ENCODE measurements at places on chromosomes 1 and 21. TPM values are rescaled to one million over a fixed set of nuclear protein-coding genes. Genes with fewer than 3 reads are reported as not detected.
A peak's percentile ranks its signal among the peaks of the same experiment; 100 is the strongest.

DNA sequence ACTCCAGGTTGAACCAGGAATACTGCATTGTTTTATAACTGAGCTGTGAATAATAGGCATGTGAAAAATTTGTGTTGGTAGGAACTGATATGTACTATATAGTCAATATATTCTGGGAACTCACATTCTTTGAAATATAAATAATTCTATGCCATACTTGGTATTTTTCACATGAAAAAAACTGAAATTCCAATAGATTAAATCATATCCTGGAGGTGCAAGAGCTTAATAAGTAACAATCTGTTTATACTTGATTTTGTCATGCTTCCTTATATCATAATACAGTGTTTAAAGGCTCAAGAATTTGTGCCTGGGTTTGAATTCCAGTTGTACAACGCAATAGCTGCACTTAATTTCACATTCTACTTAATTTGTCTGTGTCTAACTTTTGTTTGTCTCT lies 387.0 kb downstream of the USP25 start:
- no peak for DNase-seq

- DNase-seq = no peak
Observed at GRCh38 chr1:182357171-182357570, 34.4 kb downstream of the GLUL start.

DNA sequence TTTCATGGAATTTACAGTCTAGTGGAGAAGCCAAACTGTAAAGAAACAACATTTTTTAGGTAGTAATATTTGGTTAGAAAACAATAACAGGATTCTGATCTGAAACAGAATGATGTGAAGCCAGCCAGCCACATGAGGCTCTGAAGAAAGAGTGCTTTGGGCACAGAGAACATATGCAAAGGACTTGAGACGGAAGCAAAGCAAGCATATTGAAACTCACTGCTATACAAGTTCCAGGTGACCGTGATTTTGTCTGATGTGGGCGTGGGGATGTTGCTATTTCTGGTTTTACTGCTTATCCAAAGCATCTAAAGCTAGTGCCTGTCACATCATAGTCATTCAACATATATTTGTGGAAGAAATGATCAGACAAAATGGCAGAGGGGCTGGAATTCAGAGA lies 14.7 kb downstream of the CRP start:
- DNase-seq = no peak

DNA sequence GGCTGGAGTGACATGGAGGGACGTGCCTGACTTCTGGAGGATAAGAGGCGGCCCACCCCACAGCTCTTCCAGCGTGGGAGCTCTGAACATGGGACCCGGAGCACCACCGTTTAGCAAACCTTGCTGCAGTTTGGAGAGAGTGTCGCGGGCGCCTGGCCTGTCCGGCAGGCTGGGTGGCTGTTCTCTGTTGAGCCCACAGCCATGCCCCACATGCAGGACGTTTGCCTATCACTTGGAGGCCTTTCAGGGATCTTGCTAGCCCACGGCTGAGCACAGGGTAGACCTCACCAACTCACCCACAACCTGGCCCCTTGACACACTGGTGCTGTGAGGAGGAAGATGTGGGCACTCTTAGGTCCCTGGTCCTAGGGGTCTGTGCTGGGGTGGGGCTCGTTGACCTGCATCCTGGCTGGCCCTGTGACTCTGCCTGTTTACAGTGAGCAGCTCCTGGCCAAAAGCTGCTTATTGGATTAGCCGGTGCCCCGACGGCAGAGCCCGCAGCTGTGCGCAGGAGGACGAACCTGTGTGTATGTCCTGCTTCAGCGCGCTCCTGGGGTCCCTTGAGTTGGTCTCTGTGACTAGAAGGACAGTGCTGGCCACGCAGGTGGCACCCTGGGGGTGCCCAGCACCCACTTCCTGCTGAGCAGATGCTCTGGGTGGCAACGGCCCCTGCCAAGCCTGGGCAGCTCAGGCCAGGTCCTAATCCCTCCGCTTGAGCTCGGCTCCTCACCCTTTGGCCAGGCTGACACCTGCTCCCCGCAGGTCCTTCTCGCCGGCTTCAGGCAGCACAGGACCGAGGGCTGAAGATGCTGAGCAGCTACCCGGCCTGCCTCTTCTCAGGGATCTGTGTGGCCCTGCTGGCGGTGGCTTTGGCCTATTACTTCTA lies 72.4 kb upstream of the TRAPPC10 start:
- no peak for DNase-seq

DNA sequence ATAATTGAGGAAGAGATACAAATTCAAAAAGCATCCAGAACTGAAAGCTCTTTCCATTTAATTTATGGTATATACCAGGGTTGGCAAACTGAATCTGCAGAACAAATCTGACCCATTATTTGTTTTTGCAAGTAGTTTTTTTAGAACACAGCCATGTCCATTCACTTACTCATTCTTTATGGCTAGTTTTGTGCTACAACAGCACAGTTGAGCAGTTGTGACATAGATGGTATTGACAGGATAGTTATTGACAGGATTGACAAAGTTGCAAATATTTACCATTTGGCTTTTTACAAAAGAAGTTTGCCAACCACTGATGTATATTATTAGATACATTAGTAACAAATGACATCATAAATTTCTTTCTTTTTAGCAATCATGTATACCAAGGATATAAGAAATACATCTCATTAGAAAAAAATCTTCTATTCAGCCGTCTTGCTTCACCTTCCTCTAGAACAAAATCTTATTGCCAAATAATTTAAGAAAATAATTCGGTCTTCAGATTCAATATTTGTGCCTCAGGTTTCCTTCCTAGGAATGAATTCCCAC lies 9.4 kb downstream of the ADAMTS1 start:
- DNase-seq = no peak

DNA sequence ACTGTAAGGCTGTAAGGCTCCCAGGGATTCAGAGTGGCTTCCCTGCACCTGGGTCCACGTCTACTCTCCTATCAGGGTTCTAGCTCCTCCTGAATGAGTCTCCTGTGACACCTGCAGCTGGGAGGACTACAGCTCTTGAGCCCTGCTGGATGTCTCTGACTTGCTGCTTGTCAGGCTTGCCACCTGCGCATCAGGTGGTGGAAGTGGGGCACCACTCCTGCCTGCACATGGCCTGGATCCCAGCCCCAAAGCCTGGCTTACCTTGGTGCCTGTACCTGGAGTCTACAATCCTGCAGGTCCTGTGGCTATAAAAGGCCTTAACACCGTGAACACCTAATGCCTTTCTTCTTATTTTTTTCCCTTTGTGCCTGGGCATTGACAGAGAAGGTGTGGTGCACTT lies 82.2 kb downstream of the FAM78B start:
- DNase-seq = no peak

DNA sequence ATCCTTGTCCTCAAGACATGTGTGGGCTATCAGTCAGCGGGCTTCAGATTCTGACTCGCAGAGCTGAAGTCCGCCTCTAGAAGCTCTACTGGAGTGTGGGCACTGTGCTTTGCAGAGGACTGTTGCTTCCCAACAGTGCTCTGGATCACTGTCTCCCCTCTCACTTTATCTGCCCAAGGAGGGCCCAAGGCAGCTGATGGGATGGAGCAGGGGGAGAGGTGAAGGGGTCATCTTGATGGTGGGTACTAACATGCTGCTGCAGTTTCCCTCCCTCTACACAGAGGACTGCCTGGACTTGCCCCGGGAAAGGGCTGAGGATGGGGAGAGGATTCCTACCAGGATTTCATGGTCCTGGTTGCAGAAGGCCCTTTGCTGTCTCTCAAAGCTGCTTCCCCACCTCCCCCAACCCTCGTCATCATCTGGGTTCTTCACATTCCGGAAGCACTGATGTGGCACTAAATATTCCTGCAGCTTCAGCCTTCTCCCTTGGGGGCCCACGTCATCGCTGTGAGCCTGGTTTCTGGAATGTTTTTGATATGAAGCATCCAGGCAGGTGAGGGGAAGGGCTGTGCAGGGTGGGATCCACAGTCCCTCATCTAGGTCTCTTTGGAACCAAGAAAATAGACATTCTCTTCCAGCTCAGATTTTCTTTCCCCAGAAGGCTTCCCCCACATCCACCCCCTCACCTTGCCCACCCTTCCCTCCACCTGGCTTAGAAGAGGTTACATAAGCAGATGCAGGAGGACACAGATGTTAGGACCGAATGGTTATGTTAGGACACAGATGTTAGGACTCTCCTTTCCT lies 23.2 kb downstream of the NUAK2 start:
- DNase-seq = peak; percentile 96

GRCh38 chr1:219988387-219988786 lies 57.9 kb downstream of the EPRS1 start:
- DNase-seq = no peak

Gene DNASE2B
- not detected for total RNA-seq

Gene SYT6
- total RNA-seq = 0.13 TPM

Gene SYNC
- 55.2 TPM for total RNA-seq

Measured in LHCN-M2 (cell line).